ENCODE measurements at places on chromosomes 16 and 17.
A peak's percentile ranks its signal among the peaks of the same experiment; 100 is the strongest.

GRCh38 chr17:753418-753817 lies 1.4 kb upstream of the GEMIN4 start:
- no peak for DNase-seq

- no peak for DNase-seq
Measured at GRCh38 chr17:17877529-17878358, 41.0 kb upstream of the SREBF1 start.

DNA sequence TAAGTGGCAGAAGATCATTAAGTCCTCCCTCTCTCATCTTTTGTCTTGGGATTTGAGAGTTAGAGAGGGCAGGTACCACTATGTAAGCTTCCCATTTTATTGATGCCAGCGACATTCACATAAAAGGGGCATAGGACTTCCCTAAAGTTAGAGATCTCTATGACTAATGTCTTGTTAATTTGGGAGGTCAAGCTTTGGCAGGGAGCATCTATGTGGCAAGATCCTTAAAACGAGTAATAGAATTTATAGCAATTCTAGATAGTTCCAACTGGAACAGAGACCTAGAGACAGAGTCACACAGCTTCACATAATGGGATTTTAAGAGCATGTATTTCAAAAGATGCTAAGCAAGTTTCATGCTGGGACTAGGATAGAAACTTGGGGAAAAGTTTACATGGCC lies 308.0 kb downstream of the MAP2K6 start:
- no peak for DNase-seq

DNA sequence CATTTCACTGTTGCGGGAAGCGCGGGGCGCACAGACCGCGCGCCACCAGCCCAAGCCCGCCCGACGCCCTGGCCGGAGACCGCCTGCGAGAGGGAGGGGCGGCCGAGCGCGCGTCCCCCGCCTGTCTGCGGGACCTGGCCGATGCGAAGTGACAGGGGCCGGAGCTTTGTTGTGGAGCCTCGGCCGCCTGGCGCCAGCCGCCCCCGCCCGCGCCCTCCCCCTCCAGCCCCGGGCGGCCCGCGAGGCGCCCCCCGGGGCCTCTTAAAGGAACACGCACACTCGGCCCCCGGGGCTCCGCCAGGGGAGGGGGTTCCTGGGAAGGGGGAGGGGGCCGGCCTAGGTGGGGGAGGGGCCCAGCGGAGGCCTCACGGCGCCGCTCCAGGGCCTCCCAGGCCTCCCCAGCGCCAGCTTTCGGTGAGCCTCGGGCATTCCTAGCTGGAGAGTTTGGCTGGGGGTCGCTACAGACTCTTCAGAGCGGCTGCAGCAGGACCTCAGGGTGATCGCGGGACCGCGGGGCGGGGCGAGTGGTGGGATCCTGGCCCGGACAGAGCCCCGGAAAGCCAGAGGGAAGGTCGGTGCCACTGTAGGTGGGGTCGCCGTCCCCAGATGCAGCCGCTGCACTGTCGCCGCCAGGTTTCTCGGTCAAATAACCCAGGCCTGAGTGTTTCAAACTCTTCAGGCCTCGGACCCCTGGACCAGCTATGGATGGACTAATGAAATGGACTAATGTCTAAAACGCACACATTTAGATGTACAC lies 2.4 kb upstream of the TBX2 start:
- no peak for DNase-seq

- DNase-seq = peak; percentile 20
Measured at GRCh38 chr16:66740010-66740409, 11.4 kb downstream of the DYNC1LI2 start.

GRCh38 chr17:16050844-16051243 lies 51.2 kb downstream of the TTC19 start:
- DNase-seq = no peak

- DNase-seq = no peak
Measured at GRCh38 chr16:27387724-27388123, 14.2 kb upstream of the IL21R start.

DNA sequence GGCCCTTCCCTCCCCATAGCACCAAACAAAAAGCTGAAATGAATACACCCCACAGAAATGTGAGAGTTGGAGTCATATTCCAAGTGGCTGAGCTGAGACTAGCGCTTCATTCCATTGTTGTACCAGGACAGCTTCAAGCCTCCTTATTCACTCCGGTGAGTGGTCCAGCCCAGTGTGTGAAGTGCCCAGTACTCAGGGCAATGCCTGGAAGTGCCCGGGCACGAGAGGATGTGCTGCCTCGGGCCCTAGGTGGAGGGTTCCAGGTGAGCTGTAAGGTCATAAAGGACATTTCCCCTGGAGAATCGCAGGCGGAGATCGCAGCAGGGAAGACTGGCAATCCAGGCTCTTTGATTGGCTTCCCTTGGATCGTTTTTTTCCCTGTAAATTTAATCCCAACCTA lies 5.4 kb upstream of the CYLD start:
- no peak for DNase-seq

DNA sequence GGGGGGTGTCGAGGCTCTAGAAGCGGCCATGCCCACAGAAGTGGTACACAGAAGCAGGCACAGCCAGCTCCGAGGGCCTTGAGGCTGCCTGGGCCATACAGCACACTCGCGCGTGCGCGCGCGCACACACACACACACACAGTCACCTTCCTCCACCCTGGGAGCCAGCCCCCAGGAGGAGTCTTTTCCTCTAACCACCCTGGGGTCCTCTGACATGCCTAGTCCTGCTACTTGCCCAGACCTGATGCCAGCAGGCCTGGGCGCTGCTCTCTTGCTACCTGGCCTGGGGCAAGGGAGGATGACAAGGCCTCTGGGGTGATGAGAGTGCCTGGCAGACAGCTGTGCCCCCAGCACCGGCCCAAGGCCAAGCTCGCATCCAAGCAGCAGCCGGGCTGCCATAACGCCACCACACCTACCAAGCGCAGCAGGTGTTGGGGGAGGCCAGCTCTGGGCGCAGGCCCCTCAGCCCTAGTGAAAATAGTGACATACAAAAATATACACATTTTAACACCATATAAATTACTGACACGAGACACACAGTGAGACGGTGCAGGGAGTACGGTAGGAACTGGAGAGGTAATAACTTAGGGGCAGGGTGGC lies 41.1 kb downstream of the TSC2 start:
- DNase-seq = no peak

- DNase-seq = no peak
Measured at GRCh38 chr17:10297691-10298090, 75.1 kb downstream of the MYH13 start.

- no peak for DNase-seq
Measured at GRCh38 chr17:69287168-69287567, 39.8 kb downstream of the ABCA5 start.

DNA sequence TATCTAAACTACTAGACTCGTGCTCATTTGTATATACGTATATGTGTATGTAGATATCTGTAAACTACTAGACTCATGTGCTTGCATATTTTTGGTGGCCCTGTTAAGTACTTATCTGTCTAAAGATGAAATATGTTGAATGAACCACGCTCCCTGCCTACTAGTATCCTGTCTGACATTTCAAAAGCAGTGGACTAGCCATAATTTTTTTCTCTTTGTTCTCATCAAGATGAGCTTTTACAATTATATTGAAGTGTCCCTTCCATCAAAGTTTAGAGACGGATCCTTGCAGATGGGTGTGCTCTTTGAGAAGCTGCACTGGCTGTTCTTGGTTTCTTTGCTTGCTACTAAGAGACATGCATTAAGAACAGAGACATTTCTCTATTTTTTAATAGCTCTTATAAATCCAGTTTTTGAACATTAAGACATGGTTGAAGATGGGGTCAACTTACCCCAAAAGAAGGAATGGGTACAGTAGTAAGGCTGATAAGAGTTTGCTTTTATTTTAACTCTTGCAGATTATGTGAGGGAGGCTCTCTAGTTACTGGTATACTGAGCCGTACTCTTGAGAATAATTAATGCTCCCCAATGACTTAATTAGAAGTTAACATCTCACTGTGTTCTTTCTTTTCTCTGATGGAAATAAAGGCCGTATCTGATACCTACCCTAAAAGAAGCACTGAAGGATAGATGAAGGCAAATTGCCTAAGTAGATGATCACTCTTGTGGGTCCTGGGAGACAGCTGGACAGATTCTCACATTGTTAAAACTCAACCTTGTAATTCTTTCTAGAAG lies 3.4 kb downstream of the CNTNAP4 start:
- no peak for DNase-seq
